ENCODE measurements at places on chromosomes 3 and 15.

DNA sequence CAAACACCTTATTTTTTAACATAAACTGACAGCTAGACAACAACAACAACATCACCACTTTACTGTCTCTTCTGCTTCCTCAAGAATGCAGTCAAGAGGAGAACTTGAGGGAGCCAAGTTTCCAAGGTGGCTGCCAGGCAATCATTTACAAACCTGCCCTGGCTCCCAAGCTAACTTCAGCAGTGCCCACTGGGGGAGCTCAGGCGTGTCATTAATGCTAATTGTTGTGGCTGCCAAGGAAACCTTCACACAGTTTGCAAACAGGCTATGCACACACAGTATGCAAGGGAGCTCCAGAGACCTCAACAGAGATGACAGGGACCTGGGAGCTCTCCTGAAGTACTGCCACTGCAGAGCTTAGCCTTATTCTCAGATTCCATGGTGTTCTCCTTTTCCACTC is 2.1 kb downstream of the DZIP1L start:
- no peak for DNase-seq

DNA sequence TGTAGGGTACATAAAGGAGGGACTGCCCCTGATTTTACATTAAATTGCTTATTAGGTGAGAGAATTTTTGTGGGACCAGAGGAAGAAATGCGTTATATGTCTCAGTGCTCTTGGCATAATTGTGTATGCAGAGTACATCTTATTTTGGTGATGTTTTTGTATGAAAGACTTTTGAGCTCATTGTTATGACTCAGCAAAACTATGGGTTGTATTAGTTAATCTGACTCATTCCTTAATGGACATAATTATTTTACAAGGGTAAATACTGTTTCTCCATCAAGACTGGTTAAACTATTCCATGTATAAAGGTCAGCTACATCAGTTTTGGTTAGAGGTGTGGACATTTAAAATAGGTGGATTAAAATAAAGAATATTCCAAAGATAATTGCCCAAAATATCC is 156.8 kb downstream of the ALCAM start:
- DNase-seq = no peak

DNA sequence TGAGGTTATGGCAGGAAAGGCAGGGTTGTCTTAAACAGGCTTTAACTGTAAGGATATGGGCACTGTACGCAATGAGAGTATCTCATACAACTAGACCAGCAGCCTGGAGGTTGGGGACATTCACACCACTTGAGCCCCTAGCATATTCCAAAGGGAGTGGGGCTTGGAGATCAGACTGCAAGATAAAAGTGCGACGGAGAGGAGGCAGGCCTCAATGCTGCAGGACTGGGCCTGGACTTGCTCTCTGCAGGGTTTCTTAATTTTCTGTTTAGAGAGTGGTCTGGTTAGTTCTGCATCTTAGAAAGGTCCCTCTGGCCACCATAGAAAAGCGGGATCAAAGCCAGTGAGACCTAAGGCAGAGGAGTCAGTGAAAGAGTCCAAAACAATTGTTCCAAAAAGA is 357.7 kb upstream of the NR2F2 start:
- no peak for DNase-seq

DNA sequence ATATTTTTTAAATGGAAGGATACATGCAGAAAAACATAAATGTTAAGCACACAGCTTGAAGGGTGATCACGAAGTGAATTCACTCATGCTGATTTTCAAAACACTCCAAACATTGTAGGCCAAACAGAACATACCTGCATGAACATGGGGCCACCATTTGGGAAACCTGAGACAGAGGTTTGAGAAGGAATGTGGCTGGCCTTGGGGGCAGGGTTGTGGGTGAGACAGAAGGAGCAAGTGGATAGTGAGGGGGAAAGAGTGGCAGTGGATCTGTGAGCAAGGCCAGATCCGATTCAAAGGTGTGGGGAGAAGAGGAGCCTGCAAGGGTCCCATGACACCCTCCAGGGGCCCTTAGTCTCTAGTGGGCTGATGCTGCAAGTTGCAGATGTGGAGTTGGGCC is 94.9 kb downstream of the HMG20A start:
- no peak for DNase-seq

DNA sequence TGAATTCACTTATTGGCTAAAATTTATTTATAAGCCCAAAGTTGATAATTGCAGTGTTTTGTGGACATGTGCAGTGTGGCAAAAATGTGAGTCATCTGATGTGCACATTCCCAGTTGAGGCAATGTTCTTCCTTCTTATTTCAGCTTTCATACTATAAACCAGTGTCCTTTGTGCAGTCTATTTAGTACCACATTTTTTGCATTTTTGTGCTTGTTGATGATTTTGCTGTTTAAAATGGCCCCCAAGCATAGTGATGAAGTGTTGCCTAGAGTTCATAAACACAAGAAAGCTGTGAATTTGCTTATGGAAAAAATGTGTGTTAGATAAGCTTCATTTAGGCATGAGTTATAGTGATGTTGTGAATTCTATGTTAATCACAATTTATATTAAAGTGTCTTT is 19.4 kb upstream of the IL20RB start:
- DNase-seq = no peak
